ENCODE measurements at places on chromosomes 5 and 9.

DNA sequence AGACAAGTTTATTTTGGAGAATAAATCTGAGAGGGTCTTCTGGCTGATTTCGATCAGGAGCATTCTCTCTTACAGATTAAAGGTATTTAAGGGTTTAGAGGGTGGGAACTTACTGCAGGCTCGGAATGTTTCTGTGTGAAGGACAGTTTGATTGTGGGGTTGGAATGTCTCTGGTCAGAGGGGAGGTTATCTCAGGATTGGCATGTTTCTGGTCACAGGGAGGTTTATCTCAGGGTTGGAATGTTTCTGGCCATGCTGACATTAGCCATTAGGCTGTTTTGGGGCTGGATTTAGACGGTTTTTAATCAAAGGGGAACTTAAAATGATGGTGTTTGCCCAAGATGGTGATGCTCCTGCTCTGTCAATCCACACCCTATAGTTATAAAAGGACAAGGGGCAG is 95.2 kb downstream of the SLCO4C1 start:
- no peak for DNase-seq

- DNase-seq, result no peak
Observed at GRCh38 chr5:150196514-150196913, 6.7 kb downstream of the SLC6A7 start.

DNA sequence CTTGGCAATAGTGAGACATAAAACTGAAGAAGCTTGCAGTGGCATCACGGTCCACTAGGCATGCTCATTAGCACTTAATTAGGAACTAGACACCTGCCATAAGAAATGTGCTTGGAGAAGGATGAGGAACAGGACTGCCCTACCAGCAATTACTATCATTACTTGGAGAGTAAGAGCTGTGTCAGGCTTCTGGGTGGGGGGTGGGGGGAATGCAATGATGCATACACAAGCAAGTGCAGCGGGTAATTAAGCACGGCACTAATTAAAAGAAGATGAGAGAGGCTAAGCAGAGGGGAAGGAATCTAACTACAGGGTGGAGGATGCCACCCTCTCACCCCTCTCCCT is 53.1 kb downstream of the TLE1 start:
- no peak for DNase-seq

- DNase-seq, result no peak
Observed at GRCh38 chr9:92980085-92980745, 32.9 kb downstream of the FGD3 start.

DNA sequence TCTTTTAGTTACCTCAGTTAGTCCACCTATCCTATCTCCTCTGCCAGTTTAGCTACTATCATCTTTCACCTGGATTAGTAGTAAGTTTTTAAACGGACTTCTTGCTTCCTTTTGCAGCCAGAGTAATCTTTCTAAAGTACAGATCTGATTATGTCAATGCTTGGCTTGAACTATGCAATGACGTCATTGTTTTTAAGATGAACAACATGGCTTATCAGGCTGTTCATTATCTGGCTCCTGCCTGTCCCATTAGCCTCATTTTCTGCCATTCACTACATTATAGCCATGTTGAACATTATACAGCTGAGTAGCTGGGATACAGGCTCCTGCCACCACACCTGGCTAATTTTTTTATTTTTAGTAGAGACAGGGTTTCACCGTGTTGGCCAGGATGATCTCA is 98.7 kb downstream of the RANBP17 start:
- no peak for DNase-seq

GRCh38 chr5:173155912-173156311 is 11.6 kb downstream of the BNIP1 start:
- no peak for DNase-seq

DNA sequence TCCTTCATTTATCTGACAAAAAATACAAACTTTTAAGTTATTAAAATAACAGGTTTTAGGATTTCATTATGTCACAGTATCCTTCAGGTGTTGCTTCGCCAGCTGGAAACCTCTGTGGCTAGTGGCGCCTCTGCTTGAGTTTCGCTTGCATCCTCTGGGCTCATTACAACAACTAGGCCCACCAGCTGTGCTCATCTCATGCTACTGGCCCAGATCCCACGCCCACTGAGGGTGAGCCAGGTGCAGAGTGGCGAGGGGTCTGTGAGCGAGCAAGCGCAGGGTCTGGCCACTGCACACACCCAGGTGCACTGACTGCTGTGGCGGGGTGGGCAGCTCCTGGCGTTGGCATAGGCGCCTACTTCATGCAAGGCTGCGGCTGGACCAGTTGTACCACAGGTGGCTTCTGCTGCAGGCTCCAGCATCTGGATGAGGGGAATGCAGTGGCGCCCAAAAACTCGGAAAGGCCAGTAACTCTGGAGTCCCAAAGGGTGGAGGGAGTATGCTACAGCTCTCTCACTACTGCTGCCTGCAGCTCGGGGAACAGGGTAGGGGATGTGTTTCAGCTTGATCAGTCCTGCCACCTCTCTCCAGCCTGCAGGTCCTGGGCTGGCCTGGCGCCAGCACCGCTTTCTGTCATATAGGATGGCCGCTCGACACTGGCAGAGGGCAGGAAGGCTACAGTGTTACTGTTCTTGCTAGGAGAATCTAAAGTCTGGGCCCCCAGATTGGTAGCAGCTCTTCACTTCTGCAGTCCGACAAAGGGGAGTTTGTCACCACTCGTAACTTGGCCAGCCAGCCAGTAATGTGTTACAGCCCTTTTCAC is 452.1 kb downstream of the TUSC1 start:
- no peak for DNase-seq

DNA sequence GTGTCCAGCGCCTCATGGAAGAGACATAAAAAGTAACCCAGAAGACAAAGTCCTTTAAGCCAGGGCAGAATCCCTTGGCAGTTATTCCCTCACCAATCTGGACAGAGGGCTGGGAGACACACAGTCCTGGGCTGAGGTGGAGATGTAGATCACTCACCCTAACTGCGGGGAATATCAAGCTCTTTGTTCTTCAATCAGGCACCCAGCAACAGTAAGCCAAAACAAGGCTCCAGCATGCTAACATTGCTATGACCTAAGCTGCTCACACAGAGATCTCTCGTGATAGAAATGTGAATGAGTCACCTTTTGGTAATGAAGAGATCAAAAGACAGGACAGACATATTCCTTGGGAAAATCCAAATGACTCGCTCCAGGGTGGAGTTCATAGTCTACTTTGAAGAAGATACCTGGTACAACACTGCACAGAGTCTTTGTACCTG is 101.3 kb downstream of the FBN2 start:
- no peak for DNase-seq

GRCh38 chr9:97578846-97579245 is 54.3 kb downstream of the TSTD2 start:
- no peak for DNase-seq

DNA sequence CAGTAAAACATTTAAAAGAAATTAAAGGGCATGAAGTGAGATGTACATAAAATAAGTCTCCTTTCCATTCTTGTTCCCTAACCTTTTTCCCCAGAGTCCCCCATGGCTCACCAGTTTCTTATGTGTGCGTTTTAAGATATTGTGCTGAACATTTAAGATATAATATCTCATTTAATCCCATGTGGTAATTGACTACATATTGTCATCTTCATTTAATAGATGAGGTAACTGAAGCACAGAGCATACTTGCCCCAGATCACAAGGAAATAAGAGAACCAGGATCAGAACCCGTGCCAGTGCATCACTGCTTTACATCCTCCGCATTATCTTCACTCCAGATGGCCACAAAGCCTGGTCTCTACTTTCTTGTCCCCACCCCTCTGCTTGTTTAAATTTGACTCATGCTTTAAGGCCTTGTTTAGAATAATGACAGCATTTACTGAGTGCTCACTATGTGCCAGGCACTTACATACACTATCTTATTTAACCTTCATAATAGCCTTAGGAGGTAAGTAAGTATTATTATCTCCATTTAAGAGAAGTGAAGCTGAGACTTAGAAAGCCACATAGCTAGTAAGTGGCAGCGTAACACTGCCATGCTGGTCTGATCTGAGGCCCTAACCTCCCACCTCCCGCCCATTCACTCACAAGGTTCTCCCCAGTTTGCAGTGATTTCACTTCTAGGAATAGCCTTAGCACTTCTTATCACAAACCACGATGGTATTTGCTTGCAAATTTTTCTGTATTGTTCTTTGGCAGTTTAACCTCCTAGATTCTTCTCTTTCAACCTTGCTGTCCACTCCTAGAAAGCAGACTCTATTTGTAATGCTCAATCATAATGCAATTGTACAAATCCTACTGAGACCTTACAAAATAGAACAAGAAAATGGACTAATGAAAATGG is 78.4 kb upstream of the IL6ST start:
- no peak for DNase-seq

DNA sequence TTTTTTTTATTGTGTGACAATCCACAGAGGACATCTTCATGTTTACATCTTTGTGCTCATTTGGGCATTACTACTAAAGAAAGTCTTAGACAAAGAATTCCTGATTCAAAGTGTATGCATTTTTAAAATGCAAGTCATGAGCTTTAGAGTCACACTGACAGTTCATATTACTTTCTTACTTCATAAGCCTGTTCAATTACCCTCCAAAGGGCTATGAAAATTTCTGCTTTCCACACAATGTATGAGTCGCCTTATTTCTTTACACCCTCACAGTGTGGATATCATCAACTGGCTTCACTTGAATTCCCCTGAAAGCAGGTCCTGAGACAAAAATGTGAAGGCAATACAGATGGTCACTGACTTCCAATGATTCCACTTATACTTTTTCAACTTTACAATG is 280.4 kb upstream of the PTGER4 start:
- DNase-seq, result no peak

DNA sequence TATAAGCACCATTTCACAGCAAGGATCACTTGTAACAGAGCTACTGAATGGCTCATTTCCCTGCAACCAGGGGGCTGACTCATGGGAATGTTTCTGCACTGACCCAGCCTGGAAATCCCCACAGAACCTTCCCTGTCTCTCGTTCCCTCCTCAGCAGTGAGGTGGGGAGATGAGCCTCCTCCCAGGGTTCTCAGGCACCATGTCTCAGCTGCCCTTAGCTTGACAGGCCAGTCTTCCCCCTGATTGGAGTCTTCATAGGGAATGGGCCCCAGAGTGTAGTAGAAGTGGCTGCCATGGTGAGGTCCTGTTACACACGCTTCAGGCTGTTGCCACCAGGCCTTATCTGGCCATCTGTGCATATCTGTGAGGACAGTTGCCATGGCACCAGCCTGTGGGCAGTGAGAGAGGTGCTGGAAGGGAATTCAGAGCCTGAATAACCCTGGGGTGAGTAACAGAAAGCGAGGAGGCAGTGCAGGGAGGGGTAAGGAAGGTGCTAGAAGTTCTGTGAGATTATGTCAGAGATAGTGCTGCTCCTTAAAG is 324.4 kb downstream of the ENC1 start:
- DNase-seq, result no peak

DNA sequence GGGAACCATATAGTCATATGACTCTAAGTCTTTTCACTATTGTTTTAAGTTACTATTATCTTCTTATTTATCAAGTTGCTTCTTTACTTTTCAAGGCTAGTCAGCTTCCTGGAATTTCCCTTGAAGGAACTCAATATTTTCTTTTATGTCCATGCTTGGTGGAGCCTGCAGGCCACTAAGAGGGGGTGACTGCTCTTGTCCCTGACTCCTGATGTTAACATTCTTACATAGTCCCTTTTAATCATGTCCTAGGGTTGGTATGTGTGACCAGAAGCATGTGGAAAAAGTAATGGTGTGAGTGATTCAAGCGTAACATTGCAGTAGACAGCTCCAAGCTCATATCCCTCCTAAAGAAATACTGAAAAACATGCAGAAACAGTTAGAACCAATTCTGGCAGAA is 1536.2 kb upstream of the CDH9 start:
- no peak for DNase-seq
